ENCODE measurements at places on chromosomes 11 and 22.

DNA sequence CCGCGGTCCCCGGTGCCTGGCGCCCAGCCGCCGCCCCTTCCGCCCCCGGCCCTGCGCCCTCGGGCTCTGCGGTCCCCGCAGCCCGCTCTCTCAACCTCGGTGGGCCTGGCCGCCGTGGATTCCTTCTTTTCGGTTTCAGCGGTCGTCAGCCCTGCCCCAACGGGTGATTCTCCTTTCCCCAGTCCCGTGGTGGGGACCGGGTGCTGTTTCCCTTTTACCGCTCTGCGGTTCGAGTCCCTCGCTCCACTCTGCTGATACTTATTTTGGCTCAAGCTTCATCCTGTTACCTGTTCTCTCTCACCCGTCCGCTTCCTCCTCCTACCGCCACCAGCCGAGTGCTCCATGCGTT is 494 bp downstream of the ZDHHC5 start:
- DNase-seq, result no peak

DNA sequence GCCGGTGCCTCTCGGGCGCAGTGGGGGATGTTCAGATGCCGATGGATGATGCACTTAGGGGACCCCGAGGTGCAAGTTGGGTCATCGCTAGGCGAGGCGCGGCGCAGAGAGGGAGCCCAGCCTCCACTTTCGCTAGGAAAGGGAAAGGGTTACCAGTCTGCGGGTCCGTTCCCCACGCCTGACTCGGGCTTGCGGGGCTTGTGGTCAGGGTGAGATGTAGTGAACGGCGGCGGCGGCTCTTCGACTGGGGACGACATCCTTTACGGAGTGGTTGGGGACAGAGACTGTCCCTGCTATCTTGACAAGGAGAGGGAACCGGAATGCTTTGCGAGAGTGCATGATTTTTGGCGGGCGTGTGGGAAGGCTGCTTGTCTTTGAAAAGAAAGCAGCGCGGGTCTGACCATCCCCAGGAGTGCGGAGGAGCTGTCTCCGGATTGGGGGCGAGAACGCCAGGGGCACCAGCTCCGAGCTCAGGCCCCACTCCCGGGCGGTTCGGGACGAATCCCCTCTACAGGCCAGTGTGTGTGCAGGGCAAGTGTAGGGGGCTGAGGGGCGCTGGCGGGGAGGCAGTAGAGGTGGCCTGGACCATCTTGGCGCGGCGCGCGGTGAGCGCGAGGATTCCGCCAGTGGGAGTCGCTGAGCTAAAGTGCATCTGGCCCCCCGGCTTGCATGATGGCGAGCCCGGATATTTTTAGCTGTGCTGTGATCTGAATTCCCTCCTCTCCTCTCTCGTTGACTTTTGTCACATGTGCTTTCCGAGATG is 1.1 kb downstream of the FAT3 start:
- DNase-seq, result no peak

DNA sequence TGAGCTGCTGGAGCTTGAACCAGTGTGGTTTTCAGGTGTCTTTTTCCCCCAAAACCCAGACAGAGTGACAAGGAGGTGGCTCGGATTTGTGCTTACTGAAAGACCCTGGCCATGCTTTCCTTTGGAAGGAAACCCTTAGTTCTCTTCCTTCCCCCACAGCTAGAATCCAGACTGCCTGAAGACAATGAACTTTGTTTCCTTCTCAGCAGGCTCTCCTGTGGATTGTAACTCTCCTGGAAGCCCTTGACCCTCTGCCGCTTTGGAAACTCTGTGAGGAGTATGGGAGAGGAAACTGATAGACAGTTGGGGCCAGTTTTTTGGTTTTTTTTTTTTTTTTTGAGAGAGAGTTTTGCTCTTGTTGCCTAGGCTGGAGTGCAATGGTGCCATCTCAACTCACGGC is 62.1 kb upstream of the SESN3 start:
- DNase-seq, result no peak

GRCh38 chr22:27726686-27727449 is 74.7 kb downstream of the MN1 start:
- DNase-seq, result no peak
